ENCODE measurements at places on chromosomes 2 and 18. TPM values are rescaled to one million over a fixed set of nuclear protein-coding genes. Genes with fewer than 3 reads are reported as not detected.
A peak's percentile ranks its signal among the peaks of the same experiment; 100 is the strongest.

- no peaks in the 10 kb centered on the region for H3K36me3 ChIP-seq
- no peaks in the 10 kb centered on the region for H3K27me3 ChIP-seq
- no peak for DNase-seq
- no peaks in the 10 kb centered on the region for H3K4me1 ChIP-seq
These were observed 22.7 kb upstream of the DSC1 start for GRCh38 chr18:31185186-31185950.

GRCh38 chr18:6730416-6731221, 1.1 kb downstream of the ARHGAP28 start:
- no peaks in the 10 kb centered on the region for H3K27me3 ChIP-seq
- H3K36me3 ChIP-seq = no peaks in the 10 kb centered on the region
- DNase-seq = no peak
- H3K27ac ChIP-seq = no peak overlapping the region
- H3K4me1 ChIP-seq = peaks cover 9% of the 10 kb centered on the region
- H3K4me3 ChIP-seq = peak overlapping the region; percentile 91

GRCh38 chr2:138649571-138649970, 130.6 kb downstream of the NXPH2 start:
- peaks cover 18% of the 10 kb centered on the region for H3K4me1 ChIP-seq
- no peaks in the 10 kb centered on the region for H3K27me3 ChIP-seq
- DNase-seq = no peak
- no peaks in the 10 kb centered on the region for H3K36me3 ChIP-seq

- H3K36me3 ChIP-seq = peaks cover 9% of the 10 kb centered on the region
- H3K27ac ChIP-seq = no peak overlapping the region
- H3K4me3 ChIP-seq = no peak overlapping the region
- no peaks in the 10 kb centered on the region for H3K27me3 ChIP-seq
- DNase-seq = no peak
- no peaks in the 10 kb centered on the region for H3K4me1 ChIP-seq
These were observed 13.5 kb upstream of the HS6ST1 start for GRCh38 chr2:128332091-128332634.

- H3K4me3 ChIP-seq = no peak overlapping the region
- no peaks in the 10 kb centered on the region for H3K4me1 ChIP-seq
- no peaks in the 10 kb centered on the region for H3K27me3 ChIP-seq
- DNase-seq = peak; percentile 36
- no peaks in the 10 kb centered on the region for H3K36me3 ChIP-seq
These were observed 50.9 kb downstream of the COL3A1 start for GRCh38 chr2:189024901-189025618.

- no peak overlapping the region for H3K4me3 ChIP-seq
- H3K4me1 ChIP-seq = no peaks in the 10 kb centered on the region
- H3K36me3 ChIP-seq = peaks cover 20% of the 10 kb centered on the region
- no peaks in the 10 kb centered on the region for H3K27me3 ChIP-seq
- no peak overlapping the region for H3K27ac ChIP-seq
These were observed 56.7 kb downstream of the ADI1 start for GRCh38 chr2:3462493-3463104.

The SIX3 gene
- total RNA-seq = 0.55 TPM

GRCh38 chr2:174053355-174054151, 88.4 kb upstream of the SP3 start:
- peak overlapping the region; percentile 73 for H3K4me3 ChIP-seq
- peaks cover 5% of the 10 kb centered on the region for H3K36me3 ChIP-seq

GRCh38 chr2:117679952-117680351, 134.5 kb upstream of the DDX18 start:
- H3K27me3 ChIP-seq = no peaks in the 10 kb centered on the region
- DNase-seq = no peak
- H3K27ac ChIP-seq = no peak overlapping the region
- H3K36me3 ChIP-seq = no peaks in the 10 kb centered on the region

DNA sequence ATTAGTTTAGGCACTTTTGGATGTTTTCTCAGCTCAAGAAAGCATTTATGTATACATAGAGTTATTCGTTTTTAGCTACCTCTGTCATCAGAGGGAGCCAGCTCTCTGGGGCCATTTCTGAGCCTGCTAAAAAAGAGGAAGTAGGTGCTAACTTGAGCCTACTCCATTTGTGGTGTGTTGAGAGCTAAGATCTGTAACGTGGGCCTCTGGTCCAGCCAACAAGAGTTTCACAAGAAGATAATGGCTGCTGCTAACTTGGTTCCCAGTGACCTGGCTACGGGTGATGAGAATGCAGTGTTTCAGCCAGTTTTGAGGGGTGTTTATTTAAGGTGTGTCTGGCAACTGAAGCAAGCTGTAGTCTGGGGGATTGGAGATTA, 182.5 kb downstream of the PRKCE start:
- no peaks in the 10 kb centered on the region for H3K4me1 ChIP-seq
- H3K27ac ChIP-seq = no peak overlapping the region
- DNase-seq = no peak
